NCI-H748 treated with DMSO at 0.1 percent for 48 hours (cell line): ENCODE measurements at places on chromosomes 7 and 10.

DNA sequence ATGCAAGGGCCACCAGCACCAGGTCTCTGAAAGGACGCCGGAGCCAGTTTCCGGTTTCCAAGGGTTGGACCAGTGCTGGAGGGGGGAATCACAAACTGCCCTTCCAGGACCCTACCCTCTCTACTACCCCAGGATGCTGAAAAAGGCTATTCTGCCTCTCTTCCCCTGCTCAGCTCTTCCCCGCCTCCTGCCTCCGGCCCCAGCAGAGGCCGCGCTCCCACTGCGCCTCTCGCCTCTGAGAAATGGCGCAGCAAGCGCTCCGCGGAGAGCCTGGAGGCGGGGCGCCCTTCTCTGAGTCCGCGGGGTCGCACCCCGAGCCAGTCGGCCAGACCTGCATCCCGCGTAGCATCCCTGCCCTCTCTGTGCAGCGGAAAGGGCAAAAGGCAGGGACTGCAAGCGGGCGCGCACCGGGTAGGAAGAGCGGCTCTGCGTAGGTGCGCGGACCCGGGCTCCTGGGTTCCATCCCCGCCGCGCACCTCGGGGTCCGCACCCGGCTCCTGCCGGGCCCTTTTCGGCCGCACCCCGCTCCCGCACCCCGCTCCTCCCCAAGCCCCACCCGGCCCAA is 476 bp upstream of the RET start:
- no peak for DNase-seq

- no peak for DNase-seq
Measured at GRCh38 chr10:35735412-35735811, 93.3 kb upstream of the FZD8 start.

GRCh38 chr7:130723784-130724183 is 10.2 kb downstream of the KLF14 start:
- DNase-seq: no peak

DNA sequence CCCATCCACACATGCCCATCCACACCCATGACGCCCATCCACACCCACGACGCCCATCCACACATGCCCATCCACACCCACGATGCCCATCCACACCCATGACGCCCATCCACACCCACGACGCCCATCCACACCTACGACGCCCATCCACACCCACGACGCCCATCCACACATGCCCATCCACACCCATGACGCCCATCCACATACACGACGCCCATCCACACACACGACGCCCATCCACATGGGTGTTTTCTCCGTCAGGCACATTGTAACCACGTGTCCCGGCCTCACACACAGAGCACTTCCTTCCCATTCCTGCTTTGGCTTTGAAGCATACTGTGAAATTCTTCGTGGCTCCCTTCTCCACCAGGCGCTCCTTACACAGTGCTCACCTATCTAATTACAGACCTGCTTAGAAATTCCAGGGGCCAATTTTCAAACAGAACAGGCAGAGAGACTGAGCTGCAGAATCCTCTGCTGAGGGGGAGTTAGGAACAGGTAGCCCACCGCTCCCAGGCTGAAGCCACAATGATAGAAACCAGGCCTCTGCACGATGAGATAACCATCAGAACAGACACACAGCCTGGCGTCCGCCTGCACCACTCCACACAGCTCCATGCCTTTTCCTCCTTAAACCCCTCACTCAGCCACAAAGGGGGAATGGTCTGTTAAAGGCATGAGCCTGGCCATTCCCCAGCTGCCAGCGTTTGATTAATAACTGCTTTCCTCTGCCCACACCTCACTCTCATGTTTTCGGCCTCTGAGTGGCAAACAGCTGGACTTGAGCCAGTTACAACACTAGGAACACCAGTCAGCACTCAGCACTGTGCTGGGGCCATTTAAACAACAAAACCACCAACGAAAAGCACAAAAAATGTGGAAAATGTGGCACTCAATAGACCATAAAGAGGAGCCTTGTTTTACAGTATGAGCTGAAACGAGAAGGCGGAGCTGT is 501.6 kb downstream of the PTPRN2 start:
- DNase-seq: no peak

- no peak for DNase-seq
Measured at GRCh38 chr10:121741248-121741792, 143.1 kb upstream of the FGFR2 start.

DNA sequence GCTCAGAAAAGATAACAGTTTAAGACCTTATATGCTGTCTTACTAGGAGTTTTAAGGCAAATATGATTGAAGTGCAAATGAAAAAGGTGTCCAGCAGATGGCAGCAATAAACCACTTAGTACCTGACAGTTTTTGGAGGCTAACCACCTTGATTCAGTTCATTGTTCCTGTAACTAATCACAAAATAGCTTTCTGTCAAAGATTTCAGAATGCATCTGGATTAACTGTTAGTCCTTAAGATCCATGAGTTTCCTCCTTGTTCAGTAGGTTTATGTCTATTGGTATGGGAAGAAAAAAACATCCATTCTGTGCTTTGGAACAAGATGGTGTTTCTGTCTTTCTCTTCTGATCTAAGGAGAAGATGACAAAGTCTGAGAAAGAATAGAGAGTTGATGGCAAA is 46.6 kb downstream of the CCSER2 start:
- peak; percentile 66 for DNase-seq

GRCh38 chr10:132282667-132283603 is 24.8 kb downstream of the STK32C start:
- DNase-seq: no peak
